Stimulated activated CD8-positive, alpha-beta memory T cell treated with anti-CD3 and anti-CD28 coated beads, Interleukin-4, amount 100 ng/mL, for 1 hour (primary cell): ENCODE measurements at places on chromosomes 5 and 9.

DNA sequence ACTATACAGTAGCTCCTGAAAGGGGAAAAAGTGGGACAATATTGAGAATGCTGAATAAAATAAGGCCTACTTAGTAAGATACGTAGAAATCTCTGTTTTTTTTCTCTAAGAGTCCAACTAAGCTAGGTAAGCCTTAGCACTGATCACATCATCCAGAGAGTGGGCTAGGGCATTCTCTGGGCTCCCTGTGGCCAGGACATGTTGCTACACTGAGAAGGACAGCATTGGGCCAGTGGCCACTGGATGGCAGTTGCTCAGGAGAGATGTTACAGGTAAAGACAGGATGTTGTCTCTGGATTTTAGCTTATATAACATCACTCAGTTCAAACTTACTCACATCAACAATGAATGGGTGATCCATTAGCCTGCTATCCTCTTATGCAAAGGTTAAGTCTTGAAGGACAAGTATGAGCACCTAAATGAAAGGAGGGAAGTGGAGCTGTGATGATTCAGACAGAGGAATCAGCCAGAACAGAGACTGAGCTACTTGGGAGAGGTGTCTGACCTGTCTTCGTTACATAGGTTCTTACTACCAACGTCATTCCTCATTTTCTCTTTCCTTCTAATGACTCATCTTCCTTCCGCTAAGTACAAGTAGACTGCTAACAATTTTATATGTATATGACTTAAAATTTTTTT, 226.6 kb upstream of the ADCY2 start:
- DNase-seq = no peak

GRCh38 chr9:2125906-2126305, 110.8 kb downstream of the SMARCA2 start:
- no peak for DNase-seq

GRCh38 chr5:133402775-133403174, 209.6 kb downstream of the FSTL4 start:
- no peak for DNase-seq

GRCh38 chr9:77901771-77902170, 129.8 kb downstream of the GNAQ start:
- no peak for DNase-seq

DNA sequence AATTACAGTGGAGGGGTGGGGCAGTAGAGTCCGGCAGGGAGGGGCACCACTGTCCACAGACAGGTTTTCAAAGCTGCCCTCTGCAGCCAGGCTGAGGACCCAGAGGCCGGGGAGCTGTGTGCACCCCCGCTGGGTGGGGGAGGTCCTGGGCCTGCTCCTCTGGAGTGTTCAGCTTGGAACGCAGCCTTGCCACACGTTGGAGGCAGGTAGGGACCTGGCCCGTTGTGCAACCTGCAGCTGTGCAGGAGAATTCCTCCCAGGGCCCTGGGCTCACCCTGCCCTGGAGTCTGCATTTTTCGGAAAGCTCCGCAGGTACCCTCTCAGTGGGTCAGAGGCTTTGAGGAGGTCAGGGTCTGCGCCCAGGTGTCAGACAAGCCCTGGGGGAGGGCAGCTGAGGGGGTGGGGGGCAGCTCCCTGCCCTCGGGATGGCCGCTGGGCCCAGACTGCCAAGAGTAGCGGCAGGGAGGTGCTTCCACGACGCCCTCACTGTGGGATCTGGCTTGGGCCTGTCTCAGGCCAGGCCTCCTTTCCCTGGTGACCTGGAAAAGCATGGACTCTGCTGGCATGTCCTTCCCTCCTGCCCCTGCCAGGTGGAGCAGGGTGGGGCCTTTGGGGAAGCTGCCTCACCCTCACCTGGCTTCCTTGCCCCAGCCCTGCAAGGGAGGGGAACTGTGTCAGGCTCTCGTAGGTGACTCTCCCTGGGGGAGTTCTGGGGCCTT, 29.5 kb downstream of the RXRA start:
- no peak for DNase-seq

DNA sequence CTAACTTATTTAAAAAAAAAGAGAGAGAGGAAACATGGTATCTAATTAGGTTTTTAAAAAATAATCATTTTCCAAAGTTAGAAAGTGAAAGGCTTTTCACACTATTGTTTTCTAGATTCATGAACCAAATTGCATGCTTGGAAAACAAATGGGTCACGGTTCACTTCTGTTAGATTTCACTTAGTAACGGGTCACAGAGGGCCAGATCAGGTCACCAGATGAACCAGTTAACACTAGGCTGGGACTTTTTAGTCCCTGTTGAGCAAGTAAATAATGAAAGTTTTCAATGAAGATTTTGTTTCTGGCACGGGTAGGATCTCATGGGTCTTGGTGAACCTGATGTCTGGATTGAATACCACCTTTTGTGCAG, 207.2 kb upstream of the RFX3 start:
- no peak for DNase-seq

DNA sequence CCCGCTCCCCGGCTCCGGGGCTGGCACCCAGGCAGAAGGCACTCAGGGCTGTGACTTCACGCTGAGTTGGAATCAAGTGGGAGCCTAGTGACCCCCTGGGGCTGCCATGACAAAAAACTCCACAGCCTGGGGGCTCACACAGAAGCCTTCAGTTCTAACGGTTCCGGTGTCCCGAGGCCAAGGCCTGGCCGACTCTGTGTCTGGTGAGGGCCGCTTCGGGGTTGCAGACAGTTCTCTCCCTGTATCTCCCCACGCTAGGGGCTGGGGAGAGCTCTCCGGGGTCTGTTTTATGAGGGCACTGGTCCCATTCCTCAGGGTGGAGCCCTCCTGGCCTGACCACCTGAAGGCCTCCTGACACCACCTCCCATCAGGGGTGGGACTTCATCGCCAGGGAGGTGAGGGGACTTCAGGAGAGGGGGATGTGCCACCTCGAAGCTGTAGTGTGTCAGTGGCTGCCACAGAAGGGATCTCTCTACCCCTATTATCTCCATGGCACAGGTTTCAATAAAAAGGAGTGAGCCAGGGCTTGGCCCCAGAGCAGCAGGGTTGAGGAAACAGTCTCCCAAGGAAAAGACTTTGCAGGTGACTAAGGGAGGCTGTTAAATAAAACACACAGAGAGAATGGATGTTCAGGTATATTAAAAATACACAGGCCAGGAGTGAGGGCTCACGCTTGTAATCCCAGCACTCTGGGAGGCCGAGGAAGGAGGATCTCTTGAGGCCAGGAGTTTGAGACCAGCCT, 1.5 kb upstream of the SLC6A3 start:
- DNase-seq = no peak

DNA sequence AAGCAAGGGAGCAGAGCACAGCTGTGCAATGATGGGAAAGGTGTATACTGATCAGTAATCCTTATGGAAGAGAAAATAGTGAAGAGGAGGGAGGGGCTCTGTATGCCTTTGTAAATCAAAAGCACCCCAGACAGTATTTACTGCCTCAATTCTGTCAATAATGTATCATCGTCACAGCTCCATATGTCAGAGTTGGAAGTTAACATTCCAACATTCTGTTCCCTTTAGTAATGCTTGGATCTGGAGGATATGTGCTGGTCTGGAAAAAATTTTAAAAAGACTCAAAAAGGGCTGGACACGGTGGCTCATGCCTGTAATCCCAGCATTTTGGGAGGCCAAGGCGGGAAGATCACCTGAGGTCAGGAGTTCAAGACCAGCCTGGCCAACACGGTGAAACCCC, 310.4 kb downstream of the ACTL7B start:
- DNase-seq = no peak
